NCI-H1092 treated with DMSO at 0.1 percent for 48 hours (cell line): ENCODE measurements at places on chromosomes 12 and 14.

- no peak for DNase-seq
Observed at GRCh38 chr12:106000382-106001104, 138.2 kb downstream of the NUAK1 start.

GRCh38 chr14:30227436-30227835, 299.8 kb upstream of the PRKD1 start:
- no peak for DNase-seq

- no peak for DNase-seq
Observed at GRCh38 chr14:59091404-59091803, 97.1 kb upstream of the DAAM1 start.

GRCh38 chr12:60112763-60113162, 516.9 kb downstream of the SLC16A7 start:
- no peak for DNase-seq

DNA sequence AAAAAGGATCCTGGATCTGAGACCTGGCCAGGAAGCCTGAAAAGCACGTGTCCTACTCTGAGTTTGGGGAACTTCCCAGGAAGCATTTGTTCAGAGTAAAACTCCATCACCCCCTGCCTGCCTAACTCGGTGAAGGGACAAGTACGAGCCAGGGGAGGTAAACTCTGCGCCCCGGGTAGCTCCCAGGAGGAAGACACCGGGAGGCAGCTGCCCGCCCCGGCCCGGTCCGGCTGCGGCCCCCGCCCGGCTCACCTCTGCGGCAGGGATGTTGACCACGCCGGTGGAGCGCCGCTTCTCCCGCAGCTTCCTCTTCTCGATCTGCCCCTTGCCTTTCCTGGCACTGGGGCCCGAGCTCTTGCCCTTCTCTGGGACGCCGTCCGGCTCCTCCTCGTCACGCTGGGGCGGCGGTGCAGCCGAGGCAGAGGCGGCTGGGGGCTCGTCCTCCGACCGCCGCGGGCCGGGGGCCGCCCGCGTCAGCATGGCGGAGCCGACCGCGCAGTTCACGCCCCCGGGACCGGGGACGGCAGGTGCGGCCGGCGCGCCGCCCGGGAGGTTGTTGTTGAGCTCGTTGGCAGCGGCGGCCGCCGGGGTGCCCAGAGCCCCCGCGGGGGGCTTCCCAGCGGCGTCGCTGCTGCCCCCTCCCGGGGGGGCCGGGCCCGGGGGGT, 1.2 kb downstream of the PAWR start:
- peak; percentile 3 for DNase-seq

DNA sequence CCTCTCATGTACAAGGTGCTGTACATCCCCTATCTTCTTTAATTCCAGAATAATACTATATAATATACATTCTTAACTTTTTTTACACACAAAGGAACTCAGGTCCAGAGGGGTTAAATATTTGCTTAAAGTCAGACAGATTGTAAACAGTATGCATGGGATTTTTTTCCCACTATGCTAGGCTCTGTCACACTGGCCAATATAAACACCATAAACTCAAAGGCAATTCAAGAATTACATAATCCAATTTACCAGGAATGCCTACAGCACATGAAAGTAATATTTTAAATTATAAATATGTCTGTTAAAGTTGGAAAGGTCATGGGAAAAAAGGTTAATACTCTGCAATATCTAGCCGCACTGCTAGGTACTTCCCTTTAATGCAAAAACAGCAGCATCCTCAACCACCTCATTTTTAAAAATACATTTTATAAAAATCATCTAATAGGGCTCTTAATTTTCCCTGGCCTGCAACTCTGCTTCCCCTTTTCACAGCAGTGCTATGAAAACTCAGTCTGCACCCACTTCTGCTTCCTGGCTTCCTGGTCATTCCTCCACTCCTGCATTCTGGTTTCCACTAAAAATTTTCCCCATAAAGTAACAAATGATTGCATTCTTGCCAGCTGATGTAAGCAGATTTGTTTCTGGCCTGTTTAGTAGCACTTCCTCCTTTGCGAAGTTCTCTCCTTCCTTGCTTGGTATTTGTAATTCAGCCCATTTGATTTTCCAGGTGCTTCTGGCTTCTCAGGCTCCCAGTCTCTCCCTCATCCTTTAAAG, 128.1 kb downstream of the ITPR2 start:
- no peak for DNase-seq

GRCh38 chr12:114445401-114446323, 39.7 kb upstream of the TBX5 start:
- no peak for DNase-seq

DNA sequence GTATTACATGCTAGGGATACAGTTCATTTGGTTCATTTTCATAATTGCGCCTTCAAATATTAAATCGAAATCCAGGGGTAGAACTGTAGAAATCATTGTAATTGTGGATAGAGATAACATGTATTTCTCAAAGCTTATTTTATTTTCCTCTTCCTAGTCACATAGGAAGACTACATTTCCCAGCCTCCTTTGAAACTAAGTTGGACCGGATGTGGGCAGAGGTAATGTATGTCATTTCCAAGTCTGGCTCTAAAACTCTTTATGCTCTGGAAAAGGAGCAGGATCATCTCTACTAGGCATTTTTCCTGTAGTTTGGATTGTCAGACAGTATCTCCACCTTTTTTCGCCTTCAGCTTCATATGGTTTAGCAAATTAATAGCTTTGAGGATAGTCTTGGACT, 70.1 kb upstream of the CRY1 start:
- DNase-seq: no peak

DNA sequence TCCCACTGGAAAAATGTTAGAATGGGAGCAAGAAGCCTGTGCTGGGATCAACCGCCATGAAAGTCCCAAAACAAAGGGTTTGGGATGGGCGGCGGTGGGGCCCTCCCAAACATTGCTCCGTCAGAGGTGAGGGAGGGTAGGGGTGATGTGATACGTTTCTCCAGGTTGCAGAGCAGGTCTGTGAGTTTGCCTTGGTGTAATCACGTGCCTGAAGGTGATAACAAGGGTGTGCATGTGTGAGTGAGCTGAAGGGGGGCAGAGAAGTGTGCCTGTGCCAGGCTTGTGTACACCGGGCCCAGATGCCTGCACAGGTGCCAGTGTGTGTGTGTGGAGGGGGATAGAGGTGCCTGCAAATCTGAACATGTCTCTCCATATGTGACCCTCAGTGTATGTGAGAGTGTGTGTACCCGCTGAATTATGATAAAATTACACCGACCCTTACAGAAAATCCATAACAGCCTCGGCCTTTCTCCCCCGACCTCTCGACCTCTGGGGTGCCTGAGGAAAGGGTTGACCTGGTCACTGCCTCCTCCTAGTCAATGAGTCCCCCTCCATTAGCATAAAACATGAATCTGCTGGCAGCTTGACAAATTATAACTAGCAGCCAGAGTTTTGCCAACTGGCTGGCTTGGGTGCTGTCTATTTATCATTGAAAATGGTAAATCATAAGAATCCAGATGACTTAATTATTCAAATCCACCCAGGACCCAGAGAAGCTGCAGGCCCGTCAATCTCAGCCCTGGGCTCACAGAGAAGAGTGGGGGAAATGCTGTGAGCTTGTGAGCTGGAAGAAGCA, 55.6 kb downstream of the SMUG1 start:
- no peak for DNase-seq

GRCh38 chr12:103829092-103829491, 11.9 kb downstream of the NT5DC3 start:
- DNase-seq: no peak

- DNase-seq: no peak
Observed at GRCh38 chr14:37142835-37143401, 29.5 kb downstream of the SLC25A21 start.

- DNase-seq: no peak
Observed at GRCh38 chr12:92467886-92468285, 234.9 kb upstream of the PLEKHG7 start.

- no peak for DNase-seq
Observed at GRCh38 chr14:58193542-58193941, 6.4 kb upstream of the ACTR10 start.

DNA sequence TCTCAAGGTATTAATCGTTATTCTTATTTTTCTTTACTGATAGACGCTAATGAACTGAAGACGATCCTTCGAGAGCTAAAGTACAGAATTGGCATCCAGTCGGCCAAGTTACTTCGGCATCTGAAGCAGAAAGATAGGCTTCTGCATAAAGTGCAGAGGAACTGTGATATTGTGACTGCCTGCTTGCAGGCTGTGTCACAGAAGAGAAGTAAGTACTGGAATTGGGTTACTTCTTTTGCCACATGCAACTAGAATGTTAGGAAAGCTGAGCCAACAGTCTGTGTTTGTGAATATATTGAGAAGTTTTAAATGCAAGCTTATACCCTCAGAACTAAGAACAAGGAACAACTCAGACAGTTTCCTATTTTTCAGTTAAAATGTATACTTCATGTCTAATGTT, 26.6 kb upstream of the GNS start:
- DNase-seq: no peak

DNA sequence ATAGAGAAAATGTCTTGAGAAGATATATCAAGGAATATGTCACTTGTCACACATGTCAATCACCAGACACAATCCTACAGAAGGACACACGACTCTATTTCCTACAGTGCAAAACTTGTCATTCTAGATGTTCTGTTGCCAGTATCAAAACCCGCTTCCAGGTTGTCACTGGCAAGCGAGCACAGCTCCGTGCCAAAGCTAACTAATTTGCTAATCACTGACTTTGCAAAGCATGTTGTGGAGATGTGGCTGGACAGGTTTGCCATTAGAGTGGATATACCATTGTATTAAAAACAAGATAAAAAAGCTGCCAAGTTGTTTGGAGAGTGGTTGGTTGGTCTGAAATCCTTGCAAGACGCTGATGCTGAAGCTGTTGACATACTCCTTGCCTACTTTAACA, 7.9 kb upstream of the SGPP1 start:
- no peak for DNase-seq

DNA sequence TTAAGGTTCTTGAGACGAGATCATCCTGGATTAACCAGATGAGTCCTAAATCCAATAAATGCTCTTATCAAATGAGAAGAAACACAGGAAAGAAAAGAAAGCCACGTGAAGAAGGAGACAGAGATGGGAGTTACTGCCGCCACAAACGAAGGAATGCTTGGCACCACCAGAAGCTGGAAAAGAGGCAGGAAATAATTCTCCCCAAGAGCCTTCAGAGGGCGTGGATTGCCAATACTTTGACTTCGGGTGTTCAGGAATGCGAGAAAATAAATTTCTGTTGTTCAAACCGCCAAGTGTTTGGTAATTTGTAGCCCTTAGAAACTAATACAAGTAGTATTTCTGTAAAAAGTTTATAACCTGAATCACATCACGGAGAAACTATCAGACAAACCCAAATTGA, 31.3 kb downstream of the ABCD2 start:
- DNase-seq: no peak

GRCh38 chr14:91171291-91171690, 57.4 kb downstream of the DGLUCY start:
- DNase-seq: no peak

- peak; percentile 81 for DNase-seq
Observed at GRCh38 chr14:38731962-38732361, 371.1 kb downstream of the SEC23A start.

DNA sequence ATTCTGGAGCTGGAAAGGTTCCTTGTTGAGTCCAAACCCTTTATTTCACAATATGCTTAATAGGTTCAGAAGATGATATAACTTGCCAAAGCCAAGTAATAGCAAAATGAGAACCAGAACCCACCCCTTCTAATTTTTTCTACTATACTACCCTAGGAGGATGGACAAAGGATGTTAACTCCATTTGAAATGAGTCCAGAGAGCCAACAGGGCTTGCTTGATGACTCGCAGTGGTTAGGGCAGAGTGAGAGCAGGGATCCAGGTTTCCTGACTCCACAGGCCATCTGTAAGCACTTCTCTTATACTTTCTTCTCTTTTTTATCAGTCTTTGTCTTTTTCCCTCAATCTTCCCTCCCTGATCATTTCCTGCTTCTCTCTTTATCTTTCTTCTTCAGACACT, 668.1 kb downstream of the MED13L start:
- DNase-seq: no peak

DNA sequence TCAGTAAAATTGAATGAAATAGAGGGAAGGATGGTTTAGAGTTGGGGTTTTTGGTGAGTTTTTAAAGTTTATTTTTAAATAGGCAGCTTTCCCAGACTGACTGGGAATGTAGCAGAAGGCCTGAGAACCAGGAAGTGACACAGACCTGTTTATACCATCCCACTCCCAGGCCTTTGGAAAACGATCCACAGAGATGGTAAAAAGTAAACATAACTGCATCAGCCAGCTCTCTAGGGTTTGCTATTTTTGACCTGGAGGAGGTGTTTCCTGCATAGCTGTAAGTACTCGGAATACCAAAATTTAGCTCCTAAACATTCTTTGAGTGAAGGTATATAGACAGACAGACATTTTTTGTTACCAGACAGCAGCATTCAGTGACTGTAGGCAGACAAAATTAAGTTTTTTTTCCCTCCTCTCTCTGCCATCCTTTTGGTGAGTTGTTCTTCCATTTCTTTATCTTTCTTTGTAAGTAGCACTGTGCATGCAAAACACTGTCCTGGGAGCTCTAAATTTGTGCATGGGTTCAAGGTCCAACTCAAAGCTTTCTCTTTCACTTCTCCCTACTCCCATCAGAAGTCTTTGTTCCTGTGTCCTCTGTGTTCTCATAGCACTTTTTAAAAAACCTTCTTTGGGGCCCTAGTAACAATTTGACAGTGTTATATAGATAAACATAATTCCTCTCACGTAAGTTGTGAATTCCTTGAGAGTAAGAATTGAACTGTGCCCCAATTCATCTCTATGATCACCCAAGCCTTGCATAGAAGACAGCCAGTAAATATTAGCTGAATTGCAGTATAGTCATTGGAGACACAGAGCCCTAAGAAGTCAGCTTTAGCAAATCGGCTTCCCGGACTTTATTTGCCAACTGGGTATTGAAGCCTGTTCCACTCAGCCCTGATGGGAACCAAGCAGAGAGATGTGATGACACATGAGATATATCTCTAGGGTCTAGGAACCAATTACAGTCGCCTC, 37.4 kb downstream of the SUSD6 start:
- DNase-seq: peak; percentile 39

DNA sequence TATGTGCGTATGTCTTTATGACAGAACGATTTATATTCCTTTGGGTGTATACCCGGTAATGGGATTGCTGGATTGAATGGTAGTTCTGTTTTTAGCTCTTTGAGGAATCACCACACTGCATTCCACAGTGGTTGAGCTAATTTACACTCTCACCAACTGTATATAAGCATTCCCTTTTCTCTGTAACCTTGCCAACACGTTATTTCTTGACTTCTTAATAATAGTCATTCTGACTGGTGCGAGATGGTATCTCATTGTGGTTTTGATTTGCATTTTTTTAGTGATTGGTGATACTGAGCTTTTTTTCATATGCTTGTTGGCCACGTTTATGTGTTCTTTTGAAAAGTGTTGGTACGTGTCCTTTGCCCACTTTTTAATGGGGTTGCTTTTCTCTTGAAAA, 49.7 kb downstream of the FRS2 start:
- no peak for DNase-seq

GRCh38 chr12:90111791-90112580, 403.3 kb upstream of the ATP2B1 start:
- no peak for DNase-seq

DNA sequence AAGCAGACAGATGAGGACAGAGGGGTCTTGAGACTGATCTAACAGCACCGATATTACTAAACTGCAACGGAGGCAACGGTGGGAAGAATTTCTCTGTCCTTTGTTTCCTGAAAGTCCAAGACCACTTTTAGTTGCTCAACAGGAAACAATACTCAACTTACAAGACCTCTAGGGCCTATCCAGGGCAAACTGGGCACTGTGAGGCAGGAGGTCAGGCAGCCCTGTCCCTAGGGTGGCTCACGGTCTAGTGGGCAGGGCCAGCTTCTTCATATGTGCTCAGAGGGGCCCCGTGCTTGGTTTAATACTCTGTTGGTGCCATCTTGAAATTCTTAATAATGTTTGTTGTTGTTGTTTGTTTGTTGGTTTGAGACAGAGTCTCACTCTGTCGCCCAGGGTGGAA, 14.2 kb downstream of the SSH1 start:
- DNase-seq: no peak

- DNase-seq: no peak
Observed at GRCh38 chr12:50545786-50546185, 41.0 kb downstream of the DIP2B start.
